Activated CD4-positive, alpha-beta T cell treated with anti-CD3 and anti-CD28 coated beads, Interleukin-2, amount 10 ng/mL, durations not matched to agents 24 days and 14 days (primary cell): ENCODE measurements at places on chromosomes 11 and 22. TPM values are rescaled to one million over a fixed set of nuclear protein-coding genes. Genes with fewer than 3 reads are reported as not detected.

- no peak overlapping the region for H3K4me3 ChIP-seq
- no peaks in the 10 kb centered on the region for H3K36me3 ChIP-seq
- no peak overlapping the region for H3K27ac ChIP-seq
- H3K4me1 ChIP-seq, result peaks cover 1% of the 10 kb centered on the region
Measured at GRCh38 chr22:43388420-43388851, 23.4 kb upstream of the MPPED1 start.

TSPAN32 gene
- 2.4 and 2.6 TPM in 2 replicates for total RNA-seq

- no peak overlapping the region for H3K4me3 ChIP-seq
- no peak for DNase-seq
- H3K27ac ChIP-seq, result no peak overlapping the region
- H3K4me1 ChIP-seq, result no peaks in the 10 kb centered on the region
- no peaks in the 10 kb centered on the region for H3K36me3 ChIP-seq
Measured at GRCh38 chr11:82085493-82085892, 648.2 kb downstream of the FAM181B start.

- DNase-seq, result peak; percentile 80
- H3K36me3 ChIP-seq, result peaks cover 16% of the 10 kb centered on the region
- H3K27ac ChIP-seq, result no peak overlapping the region
- H3K27me3 ChIP-seq, result no peaks in the 10 kb centered on the region
Measured at GRCh38 chr22:29689880-29690213, 30.0 kb upstream of the CABP7 start.

DNA sequence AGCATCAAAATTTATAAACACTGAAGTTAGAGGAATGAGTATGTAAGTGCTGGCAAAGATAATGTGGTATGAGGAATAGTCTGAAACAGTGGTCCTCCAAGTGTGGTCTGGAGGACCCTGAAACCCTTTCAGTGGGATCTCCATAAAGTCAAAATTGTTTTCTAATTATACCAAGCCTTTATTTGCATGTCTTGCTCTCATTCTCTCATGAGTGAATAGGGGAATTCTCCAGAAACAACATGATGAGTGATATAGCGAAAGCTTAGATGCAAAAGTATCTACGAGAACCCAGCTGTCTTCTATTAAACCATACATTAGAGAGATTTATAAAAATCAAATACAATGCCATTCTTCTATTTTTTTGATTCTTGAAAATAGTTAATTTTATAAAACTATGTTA is 145.0 kb upstream of the RAG2 start:
- no peaks in the 10 kb centered on the region for H3K36me3 ChIP-seq
- peaks cover 11% of the 10 kb centered on the region for H3K27me3 ChIP-seq
- H3K4me1 ChIP-seq, result peaks cover 2% of the 10 kb centered on the region
- DNase-seq, result no peak
- H3K4me3 ChIP-seq, result no peak overlapping the region
- no peak overlapping the region for H3K27ac ChIP-seq

CELSR1 gene
- total RNA-seq, result 0.36 and 0.37 TPM in 2 replicates

ANKK1 gene
- total RNA-seq, result not detected in 2 replicates

GRCh38 chr11:125079151-125079877 is 16.2 kb downstream of the SLC37A2 start:
- H3K4me3 ChIP-seq, result no peak overlapping the region
- no peak overlapping the region for H3K27ac ChIP-seq
- DNase-seq, result no peak
- H3K4me1 ChIP-seq, result no peaks in the 10 kb centered on the region
- no peaks in the 10 kb centered on the region for H3K27me3 ChIP-seq

- H3K4me1 ChIP-seq, result peaks cover 50% of the 10 kb centered on the region
- peak overlapping the region; percentile 72 for H3K4me3 ChIP-seq
Measured at GRCh38 chr11:78290293-78291176, 101.8 kb downstream of the USP35 start.

DNA sequence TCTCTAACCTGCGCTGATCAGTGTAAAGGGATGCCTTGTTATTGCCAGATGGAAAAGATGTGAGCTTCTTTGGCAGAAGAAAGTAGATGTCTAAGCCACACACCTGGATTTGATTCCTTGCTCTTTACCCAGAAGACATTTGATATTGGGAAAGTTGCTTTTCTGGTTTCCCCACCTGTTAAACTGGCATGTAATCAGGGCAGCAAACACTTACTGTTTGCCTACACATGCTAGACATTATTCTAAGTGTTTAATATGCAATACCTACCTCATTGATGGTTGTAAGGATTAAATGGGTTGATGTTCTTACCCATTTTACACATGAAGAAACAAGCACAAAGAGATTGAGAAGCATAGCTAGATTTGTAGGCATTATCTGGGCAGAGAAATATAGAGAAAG is 16.6 kb downstream of the ASRGL1 start:
- H3K27me3 ChIP-seq, result no peaks in the 10 kb centered on the region
- H3K27ac ChIP-seq, result no peak overlapping the region
- no peak for DNase-seq
- H3K4me1 ChIP-seq, result peaks cover 8% of the 10 kb centered on the region

- H3K4me3 ChIP-seq, result no peak overlapping the region
- no peaks in the 10 kb centered on the region for H3K27me3 ChIP-seq
Measured at GRCh38 chr11:131749101-131749500, 378.7 kb downstream of the NTM start.

GRCh38 chr11:70108250-70108649 is 30.1 kb downstream of the ANO1 start:
- H3K36me3 ChIP-seq, result no peaks in the 10 kb centered on the region
- H3K27me3 ChIP-seq, result peaks cover 6% of the 10 kb centered on the region
- peaks cover 5% of the 10 kb centered on the region for H3K4me1 ChIP-seq
- DNase-seq, result no peak
- H3K4me3 ChIP-seq, result no peak overlapping the region

DNA sequence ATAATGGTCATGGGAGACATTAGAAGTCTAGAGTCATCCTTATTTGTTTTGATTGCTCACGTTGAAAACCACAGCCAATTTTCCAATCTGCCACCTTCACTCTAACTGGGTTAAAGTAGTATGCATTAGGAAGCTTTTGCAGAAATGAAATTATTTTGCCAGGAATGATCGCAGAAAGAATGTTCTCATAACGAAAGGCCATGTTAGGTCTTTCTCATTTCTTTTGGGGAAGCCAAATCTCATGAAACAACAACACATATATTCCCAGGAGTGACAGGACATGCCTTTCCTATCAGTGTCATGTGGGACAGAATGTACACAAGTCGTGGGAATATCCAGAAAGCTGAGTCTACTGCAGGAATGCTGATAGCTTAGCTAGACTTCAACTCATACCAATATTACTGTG is 386.3 kb downstream of the AASDHPPT start:
- H3K36me3 ChIP-seq, result no peaks in the 10 kb centered on the region
- no peak for DNase-seq

DNA sequence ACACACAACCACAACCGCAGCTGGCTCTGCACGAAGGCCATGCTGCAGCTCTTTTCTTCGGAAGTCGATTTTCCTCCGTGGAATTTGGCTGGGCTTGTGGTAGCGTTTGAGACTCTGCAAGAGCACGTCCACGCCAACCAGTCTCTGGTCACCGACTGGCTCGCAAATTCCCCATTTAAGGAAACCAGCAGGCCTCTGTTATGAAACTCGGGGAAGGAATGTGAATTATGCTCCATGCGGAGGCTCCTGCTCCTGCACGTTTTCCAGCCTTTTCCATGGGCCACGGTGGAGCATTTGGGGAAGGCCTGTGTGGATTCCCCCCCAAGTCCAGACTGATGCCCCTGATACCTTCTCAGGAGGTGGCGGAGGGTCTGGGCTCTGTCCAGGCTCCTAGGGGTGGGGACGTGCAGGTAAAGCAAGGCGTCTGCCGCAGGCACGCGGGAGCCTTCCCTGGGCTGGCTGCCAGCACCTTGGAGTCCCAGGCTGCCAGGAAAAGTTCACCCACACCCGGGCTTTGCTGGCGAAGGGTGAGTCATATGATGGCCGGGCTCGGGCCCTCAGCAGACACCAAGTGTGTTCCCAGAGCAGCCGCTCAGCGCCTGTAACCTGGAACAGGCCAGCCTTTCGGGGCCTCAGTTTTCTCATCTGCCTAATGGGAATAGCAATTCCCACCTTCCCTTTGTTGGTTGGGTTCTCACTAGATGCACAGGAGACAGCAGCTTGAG is 41.9 kb downstream of the LRP5 start:
- H3K36me3 ChIP-seq, result peaks cover 13% of the 10 kb centered on the region
- H3K27me3 ChIP-seq, result no peaks in the 10 kb centered on the region

DNA sequence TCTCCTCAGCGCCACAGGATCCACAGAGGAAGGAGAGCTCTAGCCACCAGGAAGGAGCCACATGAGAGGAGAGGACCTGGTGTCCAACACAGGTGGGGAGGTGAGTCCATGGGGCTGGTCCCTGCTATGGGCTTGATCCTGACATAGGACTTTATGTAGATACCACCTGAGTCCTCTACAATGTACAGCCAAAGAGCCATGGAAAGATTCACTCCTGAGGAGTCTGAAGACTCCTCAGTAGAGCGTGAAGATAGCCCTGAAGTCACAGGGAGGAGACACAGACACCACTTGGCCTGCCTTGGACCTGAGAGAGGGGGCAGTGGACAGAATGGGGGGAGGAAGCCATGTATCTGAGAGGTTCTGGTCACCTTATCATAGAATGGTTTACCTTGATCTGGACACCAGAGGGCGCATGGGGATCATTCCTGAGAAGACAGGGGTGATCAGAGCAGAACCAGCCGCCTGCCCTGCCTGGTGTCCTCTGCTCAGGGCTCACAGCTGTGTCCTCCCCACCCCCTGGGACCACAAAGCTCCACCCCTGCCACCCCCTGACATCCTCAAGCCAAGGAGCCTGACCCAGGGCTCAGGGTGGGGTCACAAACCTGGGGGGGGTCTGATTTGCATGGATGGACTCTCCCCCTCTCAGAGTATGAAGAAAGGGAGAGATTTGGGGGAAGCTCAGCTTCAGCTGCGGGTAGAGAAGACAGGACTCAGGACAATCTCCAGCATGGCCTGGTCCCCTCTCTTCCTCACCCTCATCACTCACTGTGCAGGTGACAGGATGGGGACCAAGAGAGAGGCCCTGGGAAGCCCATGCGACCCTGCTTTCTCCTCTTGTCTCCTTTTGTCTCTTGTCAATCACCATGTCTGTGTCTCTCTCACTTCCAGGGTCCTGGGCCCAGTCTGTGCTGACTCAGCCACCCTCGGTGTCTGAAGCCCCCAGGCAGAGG is 77.0 kb downstream of the ZNF280B start:
- no peaks in the 10 kb centered on the region for H3K4me1 ChIP-seq
- peaks cover 28% of the 10 kb centered on the region for H3K27me3 ChIP-seq
- H3K27ac ChIP-seq, result no peak overlapping the region
- peak; percentile 87 for DNase-seq
- no peaks in the 10 kb centered on the region for H3K36me3 ChIP-seq

OR5AS1 gene
- not detected in 2 replicates for total RNA-seq

DNA sequence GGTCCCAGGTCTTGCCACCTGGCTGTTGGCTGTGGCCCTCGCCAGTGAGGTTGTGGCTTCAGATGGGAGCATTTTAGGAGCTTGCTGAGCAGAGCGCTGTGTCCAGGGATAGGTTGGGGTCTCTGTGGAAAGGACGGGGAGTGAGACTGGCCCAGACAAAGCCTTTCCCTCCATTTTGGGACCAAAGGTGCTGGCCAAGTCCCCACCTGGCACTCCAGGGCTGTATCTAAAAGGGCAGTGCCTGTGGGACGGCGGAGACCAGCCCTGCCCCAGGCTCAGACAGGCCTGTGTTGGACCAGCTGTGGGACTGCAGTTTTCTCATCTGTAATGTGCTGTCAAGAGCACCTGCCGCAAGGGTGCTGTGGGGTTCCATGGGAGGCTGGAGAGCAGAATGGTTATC is 5.0 kb upstream of the KCTD17 start:
- no peak for DNase-seq
- no peaks in the 10 kb centered on the region for H3K36me3 ChIP-seq
- H3K27me3 ChIP-seq, result no peaks in the 10 kb centered on the region

USP47 gene
- 51.9 and 54.0 TPM in 2 replicates for total RNA-seq

DNA sequence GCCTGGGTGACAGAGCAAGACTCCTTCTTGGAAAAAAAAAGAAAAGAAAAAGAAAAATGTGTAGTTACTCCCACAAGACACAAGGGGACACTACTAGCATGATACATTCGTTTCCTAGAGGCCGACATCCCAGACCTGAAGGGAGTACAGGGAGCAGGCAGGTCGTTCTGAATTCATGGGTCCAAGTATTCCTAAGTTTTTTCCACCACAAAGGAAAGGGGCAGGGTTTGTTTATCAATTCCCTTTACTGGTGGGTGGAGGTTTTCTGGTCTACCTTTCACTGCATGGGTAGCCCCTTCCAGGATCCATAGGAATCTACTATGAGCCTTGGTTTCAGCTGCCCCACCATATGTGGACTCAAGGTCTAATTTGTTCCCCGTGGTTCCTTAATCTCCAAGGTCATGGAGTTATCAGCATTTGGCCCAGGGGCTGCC is 11.8 kb downstream of the TIGD3 start:
- H3K27me3 ChIP-seq, result peaks cover 3% of the 10 kb centered on the region
- H3K4me3 ChIP-seq, result no peak overlapping the region
- DNase-seq, result peak; percentile 80
- H3K4me1 ChIP-seq, result peaks cover 6% of the 10 kb centered on the region
- no peak overlapping the region for H3K27ac ChIP-seq
- H3K36me3 ChIP-seq, result no peaks in the 10 kb centered on the region

LRRN4CL gene
- total RNA-seq, result 0.16 and 0.17 TPM in 2 replicates

CRYBB3 gene
- 0.49 TPM in 1 of 2 replicates, not detected in the other for total RNA-seq

DNA sequence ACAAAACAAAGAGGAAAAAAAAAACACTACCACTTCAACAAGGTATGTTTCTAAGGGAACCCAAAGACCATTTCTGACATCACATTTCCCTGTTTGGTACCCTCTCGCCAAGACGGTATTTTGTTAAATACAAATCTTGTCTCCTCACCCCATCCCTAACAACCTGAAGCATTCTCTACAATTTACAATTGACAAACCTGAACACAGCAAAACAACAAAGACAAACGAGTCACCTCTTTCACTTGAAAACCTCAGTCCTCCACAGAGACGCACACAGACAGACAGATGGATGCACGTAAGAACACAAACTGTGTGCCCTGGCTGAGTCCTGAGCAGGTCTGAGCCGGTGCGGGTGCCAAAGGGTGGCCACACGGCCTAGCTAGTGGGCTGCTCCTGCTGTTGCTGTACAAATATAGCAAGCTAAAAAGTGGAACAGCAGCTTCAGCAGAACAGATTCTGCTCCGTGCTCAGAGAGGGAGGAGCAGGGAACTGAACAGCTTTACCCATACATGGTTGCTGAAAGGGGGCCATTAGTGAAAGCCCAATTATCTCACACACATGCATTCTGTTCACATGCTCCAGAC is 28.5 kb downstream of the CELF1 start:
- DNase-seq, result peak; percentile 78
- peak overlapping the region; percentile 85 for H3K27ac ChIP-seq
- peaks cover 4% of the 10 kb centered on the region for H3K36me3 ChIP-seq
- peak overlapping the region; percentile 64 for H3K4me3 ChIP-seq
- peaks cover 47% of the 10 kb centered on the region for H3K4me1 ChIP-seq
- H3K27me3 ChIP-seq, result no peaks in the 10 kb centered on the region

MIOX gene
- total RNA-seq, result 0.21 and 0.40 TPM in 2 replicates

GRCh38 chr11:134124660-134125451 is 56.0 kb downstream of the JAM3 start:
- H3K4me3 ChIP-seq, result peak overlapping the region; percentile 48
- DNase-seq, result no peak
- peaks cover 5% of the 10 kb centered on the region for H3K36me3 ChIP-seq
- no peak overlapping the region for H3K27ac ChIP-seq
- peaks cover 15% of the 10 kb centered on the region for H3K4me1 ChIP-seq
- H3K27me3 ChIP-seq, result peaks cover 47% of the 10 kb centered on the region

GRCh38 chr11:105553025-105553424 is 56.8 kb upstream of the GRIA4 start:
- no peak for DNase-seq
- H3K27ac ChIP-seq, result no peak overlapping the region
- no peaks in the 10 kb centered on the region for H3K4me1 ChIP-seq
- no peaks in the 10 kb centered on the region for H3K36me3 ChIP-seq
